Non-pigmented ciliary epithelial cell (primary cell): ENCODE measurements at places on chromosomes 3 and 15.

DNA sequence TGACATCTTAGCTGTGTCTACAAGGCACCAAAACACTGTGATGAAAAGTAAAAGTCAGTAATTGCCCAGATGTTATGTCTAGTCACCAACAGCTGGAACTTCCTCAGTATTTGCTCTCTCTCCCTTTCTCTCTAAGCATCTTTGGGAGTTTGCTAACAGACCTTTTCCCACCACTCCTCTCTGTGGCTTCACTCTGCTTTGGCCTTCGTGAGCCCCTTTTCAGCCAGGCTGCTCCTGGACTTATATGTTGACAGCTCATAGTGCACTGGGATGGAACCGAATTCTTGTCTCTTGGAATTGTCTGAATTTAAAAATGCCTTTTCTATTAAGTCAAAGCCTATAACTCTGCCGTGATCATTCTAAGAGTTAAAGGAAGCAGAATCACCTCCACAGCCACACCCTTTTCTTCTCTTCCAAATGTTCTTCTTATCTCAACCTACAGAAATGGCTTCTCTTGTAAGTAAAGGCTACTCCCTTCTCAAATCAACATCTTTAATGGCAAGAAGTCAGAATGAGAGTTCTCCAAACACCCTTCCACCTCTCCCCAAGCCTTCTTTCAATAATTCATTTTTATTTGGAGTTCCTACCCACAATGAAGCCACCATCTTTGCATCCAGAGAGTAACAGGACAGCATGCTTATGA lies 17.2 kb upstream of the FOXP1 start:
- DNase-seq: no peak

- DNase-seq: no peak
Observed at GRCh38 chr3:4688411-4688810, 195.3 kb downstream of the ITPR1 start.

DNA sequence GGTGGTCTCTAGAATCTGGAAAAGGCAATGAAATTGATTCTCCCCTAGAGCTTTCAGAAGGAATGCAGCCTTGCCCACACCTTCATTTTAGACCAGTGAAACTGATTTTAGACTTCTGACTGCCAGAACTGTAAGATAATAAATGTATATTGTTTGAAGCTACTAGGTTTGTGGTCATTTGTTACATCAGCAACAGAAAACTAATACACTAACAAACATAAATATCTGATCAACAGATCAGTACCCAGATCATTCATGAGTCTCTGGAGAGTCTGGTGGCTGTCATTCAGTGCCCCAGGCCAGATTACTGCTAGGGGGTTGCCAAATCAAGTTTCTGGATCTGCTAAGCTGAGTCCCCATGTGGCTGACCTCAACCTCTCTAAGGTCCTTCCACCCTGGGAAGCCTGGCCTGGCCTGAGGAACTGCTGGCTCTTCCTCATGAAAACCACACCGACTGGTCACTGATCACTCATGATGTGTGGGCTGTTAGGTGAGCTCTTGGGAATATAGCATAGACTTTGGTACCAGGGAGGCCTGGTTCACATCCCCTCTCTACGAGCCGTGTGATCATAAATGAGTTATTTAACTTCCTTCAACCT lies 11.1 kb upstream of the LACTB start:
- DNase-seq: no peak

DNA sequence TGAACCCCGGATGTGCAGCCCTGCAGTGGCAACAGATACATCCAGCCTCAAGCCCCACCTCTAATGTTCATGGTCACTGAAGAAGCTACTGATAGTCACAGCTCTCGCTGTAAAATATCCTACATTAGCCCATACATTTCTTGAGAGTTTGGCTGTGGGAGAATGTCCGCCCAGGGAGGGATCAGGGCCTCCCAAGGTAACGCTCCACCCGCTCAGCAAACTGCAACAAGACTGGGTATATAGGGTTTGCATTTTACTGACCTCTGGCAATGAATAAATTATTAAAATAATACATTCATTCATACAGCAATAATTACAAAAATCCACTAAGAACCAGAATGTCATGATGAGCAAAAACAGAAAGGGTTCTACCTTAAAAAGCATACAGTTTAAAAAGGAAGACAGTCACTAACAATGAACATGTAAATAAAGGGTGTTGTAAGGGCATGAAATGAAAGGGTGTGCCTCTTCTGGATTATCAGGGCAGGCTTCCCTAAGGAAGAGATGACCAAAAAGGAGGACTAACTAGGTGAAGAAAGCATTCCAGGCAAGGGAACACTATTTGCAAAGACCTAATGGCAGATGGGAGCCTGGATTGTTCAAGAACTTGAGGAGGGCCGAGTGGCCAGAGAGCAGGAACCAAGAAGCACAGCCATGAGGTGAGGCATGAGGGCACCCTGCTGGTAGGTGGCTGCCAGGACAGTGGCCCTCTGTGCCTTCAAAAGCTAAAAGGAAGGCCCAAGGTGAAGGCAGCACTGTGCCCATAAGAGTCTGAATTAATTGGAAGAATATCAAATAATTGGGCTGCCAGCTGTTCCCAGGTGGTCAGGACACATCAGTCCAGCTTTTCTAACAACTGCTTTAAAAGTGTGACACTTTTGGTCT lies 28.1 kb upstream of the CTDSPL start:
- no peak for DNase-seq

- DNase-seq: peak; percentile 93
Observed at GRCh38 chr15:44157679-44158078, 37.4 kb downstream of the FRMD5 start.

GRCh38 chr3:13526626-13526949 lies 22.3 kb upstream of the FBLN2 start:
- DNase-seq: no peak

DNA sequence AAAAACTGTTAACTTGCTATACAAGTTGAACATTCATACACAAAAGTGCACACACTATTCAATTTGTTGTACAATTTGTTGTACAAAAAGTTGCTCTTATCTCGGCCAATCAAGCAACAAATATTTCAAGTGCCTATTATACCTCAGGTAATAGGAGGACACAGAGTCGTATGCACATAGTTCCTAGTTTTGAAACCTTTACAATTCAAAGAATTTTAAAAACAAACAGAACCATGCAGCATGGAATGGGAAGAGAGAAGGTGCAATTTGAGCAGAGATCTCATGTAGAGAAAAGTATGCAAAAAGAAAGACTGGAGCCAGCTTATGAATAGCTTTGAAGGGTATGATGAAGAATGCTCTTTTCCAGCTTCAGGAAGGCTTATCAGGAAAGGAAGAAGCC lies 46.5 kb upstream of the ARPP19 start:
- no peak for DNase-seq

DNA sequence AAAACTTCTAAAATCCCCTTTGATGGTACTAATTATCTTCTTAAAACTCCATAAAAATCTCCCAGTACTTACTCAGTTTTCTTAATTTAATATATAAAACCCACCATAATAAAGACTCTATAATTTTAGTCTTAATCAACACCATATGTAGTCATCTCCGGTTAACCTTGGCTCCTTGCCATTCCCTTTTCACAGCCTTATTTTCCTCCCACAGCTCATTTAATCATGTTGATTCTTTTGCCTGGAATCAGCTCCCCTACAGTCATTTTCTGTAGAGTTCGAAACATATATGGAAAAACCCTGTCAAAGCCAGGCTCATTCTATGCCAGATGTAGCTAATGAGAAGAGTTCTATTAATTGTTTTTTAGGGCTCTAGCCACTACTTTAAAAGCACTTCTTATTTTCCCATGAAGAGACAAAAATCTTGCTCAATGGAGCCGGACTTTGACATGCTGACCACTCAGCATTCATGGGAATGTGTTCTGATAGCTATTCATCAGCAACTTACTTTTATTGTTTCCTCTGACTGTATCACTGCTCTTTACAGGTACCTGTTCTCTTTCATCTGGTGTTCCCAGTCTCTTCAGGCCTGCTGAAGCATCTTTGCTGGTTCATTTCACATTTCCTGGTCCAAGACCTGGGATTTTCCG lies 573.4 kb downstream of the NAALADL2 start:
- peak; percentile 40 for DNase-seq

DNA sequence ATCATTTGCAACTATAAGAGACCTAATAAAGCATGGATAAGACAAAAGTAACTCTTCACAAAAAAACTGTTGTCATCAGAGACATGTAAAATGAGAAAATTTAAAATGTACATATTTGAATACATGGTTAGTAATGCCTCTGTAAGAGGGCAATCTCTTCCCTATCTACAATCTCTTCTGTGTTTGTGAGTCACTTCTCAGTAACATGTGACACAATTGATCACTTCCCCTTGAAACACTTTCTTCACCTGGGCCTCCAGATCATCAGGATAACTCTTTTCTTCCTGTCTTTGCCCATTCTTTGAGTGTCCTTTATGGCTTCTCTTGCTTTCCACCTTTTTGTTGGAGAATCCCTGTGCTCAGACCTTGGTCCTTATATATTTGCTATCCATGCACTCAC lies 50.4 kb downstream of the TFDP2 start:
- DNase-seq: no peak

- DNase-seq: no peak
Observed at GRCh38 chr3:69439643-69440270, 53.9 kb upstream of the FRMD4B start.

GRCh38 chr15:67911727-67912126 lies 71.9 kb upstream of the RNU6-1 start:
- DNase-seq: no peak

GRCh38 chr3:182954553-182955235 lies 25.6 kb downstream of the DCUN1D1 start:
- no peak for DNase-seq

DNA sequence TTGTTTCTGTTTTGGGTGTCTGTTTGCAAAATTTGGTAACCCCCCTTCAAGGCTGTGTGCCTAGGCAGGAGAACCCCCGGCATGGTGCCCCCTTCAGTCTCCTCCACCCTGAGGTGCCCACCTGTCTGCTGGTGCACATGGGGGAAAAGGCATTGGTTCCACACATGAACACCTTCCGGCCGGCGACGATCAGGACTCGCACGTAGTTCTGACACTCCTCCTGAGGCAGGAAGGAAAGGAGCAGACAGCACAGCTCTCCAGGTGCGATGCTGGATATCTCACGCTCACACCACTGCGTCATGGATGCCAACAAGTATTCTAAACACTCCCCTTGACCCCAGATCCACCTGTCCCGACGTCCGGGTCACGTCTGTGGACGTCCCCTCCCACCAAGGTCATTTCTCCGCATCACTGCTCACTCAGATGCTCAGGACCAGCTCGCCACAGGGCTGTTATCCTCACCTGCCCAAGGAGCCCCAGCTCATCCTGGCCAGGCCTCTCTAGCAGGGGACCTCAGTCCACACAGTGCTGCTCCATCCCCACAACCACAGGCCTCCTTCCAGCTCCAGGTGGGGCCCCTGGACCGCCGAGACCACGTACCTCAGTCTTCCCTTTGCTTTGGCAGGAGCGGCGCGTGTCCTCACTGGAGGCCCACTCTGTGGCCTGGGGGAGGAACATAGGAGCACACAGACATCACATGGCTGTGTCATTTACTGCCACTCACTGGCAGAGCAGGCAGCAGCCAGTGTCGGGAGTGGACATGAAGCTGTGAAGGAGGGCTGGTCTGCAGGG lies 99.0 kb downstream of the SEMA5B start:
- DNase-seq: no peak

- no peak for DNase-seq
Observed at GRCh38 chr3:127985216-127985615, 67.0 kb upstream of the SEC61A1 start.

- DNase-seq: no peak
Observed at GRCh38 chr15:86772369-86773059, 692.8 kb downstream of the AGBL1 start.

- peak; percentile 14 for DNase-seq
Observed at GRCh38 chr3:42262525-42262924, 3.5 kb downstream of the CCK start.

GRCh38 chr15:78046796-78047341 lies 30.6 kb downstream of the TBC1D2B start:
- DNase-seq: no peak

DNA sequence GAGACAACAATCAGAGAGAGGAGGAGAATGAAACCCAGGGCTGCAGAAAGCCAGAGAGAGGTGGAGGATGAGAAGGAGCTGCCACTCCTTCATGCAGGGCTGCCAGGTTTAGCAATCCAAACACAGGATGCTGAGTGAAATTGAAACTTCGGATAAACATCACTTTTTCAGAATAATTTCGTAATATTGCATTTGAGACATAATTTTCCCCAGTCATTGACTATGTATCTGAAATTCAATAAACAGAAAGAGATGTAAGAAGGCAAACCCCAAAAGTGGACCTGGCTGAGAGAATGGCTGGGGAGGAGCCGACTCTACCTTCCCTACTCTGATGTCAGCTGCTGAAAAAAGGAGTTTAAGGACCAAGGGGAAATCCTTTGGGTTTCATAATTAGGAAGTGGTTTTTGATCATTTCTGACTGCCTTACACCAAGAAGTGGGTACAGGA lies 33.8 kb downstream of the SLC9A9 start:
- no peak for DNase-seq

DNA sequence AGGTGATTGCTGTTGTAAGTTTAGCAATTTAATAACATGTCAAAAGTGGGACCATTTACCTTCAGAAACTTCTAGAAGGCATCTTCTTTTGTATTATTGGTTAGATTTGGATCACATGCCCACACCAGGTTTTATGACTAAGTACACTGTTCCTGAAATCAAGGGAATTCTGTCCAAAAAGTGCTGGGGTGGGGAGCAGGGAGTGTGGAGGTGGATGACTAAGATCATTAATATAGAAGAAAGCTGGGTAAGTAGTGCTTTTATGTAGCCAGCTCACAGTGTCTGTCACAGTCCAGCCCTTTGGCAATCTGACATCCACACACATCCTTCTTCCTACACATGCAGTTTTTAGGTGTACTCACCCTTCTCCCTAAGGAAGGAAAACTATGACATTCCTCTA lies 120.0 kb downstream of the TMCO5A start:
- DNase-seq: no peak

- no peak for DNase-seq
Observed at GRCh38 chr3:107545680-107546120, 22.9 kb downstream of the BBX start.

DNA sequence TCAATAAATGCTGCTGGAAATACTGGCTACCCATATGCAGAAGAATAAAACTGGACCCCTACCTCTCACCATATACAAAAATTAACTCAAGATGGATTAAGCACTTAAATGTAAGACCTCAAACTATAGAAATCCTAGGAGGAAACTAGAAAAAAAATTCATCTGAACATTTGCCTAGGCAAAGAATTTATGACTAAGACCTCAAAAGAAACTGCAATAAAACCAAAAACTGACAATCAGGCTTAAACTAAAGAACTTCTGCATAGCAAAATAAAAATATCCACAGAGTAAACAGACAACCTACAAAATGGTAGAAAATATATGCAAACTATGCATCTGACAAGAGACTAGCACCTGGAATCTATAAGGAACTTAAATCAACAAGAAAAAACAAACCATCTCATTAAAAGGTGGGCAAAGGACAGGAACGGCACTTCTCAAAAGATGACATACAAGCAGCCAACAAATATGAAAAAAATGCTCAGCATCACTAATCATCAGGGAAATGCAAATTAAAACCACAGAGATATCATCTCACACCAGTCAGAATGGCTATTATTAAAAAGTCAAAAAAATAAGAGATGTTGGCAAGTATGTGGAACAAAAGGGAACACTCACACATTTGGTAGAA lies 47.0 kb downstream of the MYO9A start:
- DNase-seq: no peak

- DNase-seq: no peak
Observed at GRCh38 chr15:41437448-41437847, 20.6 kb downstream of the RTF1 start.
